Stimulated activated CD4-positive, alpha-beta T cell treated with anti-CD3 and anti-CD28 coated beads, TNF-alpha, amount 100 ng/mL, for 1 hour (primary cell): ENCODE measurements at places on chromosomes 1 and 21.

DNA sequence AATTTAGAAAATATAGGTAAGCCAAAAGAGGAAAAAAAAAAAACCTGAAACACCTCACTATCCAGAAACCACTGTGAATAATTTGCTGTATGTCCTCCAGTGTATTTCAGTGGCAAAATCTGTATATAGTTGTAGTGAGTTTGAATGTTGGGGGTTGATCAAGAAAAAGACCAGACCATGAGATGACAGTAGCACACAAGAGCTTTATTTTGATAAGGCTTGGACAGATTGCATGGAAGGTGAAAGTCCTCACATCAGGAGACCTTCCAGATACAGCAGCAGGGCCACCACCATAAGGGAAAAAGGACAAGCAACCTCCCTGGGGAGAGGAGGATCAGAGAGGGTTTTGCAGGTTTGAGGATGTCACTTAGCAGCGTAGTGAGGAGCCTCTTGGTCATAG, 16.2 kb upstream of the C1orf115 start:
- DNase-seq = no peak

DNA sequence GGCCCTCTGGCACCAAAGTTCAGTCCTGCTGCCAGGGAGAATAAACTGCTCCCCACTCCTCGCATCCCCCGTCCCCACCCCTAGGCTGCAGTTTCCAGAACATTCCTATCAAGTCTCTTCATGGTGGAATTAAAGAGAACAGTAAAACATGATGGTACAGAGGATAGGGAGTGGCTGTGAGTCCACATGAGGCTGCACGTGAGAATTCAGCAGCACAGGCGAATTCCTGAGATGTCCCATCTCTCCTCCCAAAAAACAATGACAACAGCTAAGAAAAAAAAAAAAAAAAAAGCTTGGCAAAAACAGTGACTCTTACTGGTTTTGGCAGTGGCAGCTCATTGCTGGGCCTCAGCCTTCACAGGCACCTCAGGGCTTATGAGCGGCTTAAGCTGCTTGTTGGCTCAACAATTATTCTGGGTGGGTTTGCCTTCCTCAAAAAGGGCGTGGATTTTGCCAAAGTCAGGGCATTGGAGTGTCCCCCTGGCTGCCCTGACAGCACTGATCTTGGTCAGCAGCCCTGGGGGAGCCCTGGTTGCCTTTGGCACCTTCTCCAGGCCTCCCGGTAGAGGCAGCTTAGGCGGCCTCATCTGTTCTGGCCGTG, 5.7 kb upstream of the IFFO2 start:
- no peak for DNase-seq

- no peak for DNase-seq
Observed at GRCh38 chr21:35625576-35625975, 434.8 kb downstream of the SETD4 start.

DNA sequence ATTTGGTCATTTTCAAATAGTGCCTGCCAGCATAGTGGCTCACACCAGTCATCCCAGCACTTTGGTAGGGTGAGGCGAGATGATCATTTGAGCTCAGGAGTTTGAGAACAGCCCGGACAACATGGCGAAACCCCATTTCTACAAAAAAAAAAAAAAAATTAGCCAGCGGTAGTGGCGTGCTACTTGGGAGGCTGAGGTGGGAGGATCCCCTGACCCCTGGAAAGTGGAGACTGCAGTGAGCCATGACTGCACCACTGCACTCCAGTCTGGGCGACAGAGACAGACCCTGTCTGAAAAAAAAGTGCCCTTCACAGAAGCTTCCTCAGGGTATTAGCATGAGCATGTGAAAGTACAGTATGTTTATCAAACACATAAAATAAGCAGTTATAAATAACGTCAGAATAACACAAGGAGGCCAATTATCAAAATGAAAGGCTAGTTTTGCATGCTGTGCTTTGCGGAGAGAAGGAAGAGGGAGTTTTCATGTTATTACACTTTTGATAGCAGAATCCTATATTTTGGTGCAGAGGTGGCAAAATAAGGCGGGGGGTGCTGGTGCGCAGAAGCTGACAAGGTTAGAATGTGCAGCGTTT, 781 bp upstream of the METTL13 start:
- no peak for DNase-seq

DNA sequence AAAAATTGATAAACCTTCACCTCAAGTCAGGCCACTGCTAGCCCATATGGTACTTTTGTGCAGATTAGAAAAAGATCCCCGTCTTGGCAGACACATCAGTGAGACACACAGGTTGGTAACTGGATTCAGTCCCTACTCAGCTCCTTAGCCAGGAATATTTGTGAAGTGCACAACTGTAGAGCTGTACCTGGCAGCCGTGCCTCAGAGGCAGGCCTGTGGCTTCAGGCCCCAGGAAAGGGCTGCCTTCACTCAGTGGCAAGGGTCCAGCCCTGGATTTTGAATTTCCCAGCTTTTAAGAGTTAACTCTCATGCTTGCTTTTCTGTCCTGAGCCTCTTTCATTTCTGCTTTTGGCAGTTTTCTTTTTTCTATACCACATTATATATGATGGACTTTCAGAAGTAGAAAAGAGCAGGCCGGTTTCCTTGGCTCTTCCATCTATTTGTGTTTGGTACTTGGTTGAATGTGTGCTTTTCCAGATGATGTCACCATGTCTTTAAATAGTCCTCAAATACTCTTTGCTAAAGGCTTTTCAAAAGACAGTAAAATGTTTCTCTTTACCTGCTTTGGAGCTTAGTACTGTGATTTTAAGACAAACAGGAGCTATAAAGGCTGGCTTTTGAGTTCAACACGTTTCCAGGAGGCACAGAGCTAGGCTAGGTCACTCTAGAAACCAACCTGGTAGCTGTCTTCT, 186.6 kb downstream of the AK5 start:
- no peak for DNase-seq

- DNase-seq = no peak
Observed at GRCh38 chr1:24319962-24320361, 805 bp downstream of the GRHL3 start.

DNA sequence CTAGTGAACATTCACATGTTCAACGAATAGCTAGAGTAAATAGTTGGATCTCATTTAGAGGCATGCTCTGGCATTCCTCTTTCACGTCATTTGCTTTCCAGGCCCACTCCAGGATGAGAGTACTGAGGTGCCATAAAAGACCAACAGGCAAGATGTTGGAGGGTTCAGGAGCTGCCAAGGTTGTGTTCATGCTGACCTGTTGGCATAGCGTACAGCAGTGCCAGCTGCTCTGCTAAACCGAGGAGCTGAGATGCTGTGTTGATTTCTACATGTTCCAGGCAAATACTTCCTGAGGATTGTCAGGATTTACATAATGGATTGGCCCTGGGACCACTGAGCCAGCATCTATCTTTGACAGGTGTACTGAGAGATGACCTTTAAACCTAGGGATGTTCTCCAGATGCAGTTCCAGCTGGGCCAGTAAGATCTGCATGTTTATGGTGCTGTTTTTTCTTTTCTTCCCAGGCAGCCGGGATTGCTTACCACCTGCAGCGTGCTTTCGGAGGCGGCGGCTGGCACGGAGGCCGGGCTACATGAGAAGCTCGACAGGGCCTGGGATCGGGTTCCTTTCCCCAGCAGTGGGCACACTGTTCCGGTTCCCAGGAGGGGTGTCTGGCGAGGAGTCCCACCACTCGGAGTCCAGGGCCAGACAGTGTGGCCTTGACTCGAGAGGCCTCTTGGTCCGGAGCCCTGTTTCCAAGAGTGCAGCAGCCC, 66.9 kb downstream of the DISC1 start:
- DNase-seq = no peak
